Uterus (tissue), 4 donors: ENCODE measurements at places on chromosomes 5 and 9. TPM values are rescaled to one million over a fixed set of nuclear protein-coding genes. Genes with fewer than 3 reads are reported as not detected.

GRCh38 chr5:14270209-14270702 lies 127.1 kb downstream of the TRIO start:
- peaks cover 18% of the 10 kb centered on the region for H3K4me1 ChIP-seq
- no peaks in the 10 kb centered on the region for H3K36me3 ChIP-seq
- peak overlapping the region; percentile 68 for H3K27ac ChIP-seq

GRCh38 chr9:97808972-97809371 lies 44.1 kb upstream of the FOXE1 start:
- no peaks in the 10 kb centered on the region for H3K4me1 ChIP-seq
- no peaks in the 10 kb centered on the region for H3K27me3 ChIP-seq

DNA sequence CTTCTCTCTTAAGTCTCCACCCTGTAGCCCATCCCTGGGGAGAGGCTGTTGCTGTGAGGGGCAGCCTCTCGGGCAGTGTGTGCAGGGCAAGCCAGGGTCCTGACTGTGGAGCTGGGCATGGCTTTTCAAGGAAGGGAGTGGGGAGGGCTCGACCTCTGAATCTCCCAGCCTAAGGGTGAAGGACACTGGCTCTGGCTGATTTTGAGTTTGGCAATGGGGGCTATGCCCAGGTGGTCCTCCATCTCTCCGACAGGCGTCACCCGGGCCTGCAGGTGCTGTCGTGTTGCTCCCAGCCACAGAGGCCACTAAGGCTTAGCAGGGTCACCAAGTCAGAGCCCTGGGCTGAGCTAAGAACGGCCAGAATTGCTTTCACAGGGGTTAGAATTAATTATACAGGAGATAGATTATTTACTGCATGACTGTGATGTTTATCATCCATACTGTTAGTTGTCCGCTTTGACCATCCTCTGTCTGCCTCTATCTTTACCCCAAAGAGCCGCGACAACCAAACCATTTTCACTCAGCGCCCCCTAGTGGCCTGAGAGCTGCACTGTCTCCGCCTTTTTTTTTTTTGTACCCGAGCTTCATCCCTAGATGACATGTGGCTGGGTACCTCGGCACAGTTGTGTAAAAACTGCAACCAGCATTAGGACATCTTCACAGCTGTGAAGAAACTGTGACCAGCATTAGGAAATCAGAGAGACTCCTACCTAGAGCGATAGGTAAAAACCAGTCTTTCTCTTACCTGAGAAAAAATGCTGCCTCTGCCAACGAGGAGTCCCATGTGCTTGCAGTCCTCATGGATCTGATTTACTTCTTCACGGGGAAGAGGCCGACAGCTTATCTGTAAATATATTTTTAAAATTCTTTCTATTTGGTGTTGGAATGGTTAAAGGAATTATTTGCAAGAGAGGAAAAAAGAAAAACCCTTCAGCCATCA lies 44.5 kb downstream of the AGXT2 start:
- H3K36me3 ChIP-seq: no peaks in the 10 kb centered on the region
- H3K27me3 ChIP-seq: no peaks in the 10 kb centered on the region
- H3K4me1 ChIP-seq: no peaks in the 10 kb centered on the region
- no peak overlapping the region for H3K4me3 ChIP-seq
- peak; percentile 41 for DNase-seq
- no peak overlapping the region for H3K27ac ChIP-seq

DNA sequence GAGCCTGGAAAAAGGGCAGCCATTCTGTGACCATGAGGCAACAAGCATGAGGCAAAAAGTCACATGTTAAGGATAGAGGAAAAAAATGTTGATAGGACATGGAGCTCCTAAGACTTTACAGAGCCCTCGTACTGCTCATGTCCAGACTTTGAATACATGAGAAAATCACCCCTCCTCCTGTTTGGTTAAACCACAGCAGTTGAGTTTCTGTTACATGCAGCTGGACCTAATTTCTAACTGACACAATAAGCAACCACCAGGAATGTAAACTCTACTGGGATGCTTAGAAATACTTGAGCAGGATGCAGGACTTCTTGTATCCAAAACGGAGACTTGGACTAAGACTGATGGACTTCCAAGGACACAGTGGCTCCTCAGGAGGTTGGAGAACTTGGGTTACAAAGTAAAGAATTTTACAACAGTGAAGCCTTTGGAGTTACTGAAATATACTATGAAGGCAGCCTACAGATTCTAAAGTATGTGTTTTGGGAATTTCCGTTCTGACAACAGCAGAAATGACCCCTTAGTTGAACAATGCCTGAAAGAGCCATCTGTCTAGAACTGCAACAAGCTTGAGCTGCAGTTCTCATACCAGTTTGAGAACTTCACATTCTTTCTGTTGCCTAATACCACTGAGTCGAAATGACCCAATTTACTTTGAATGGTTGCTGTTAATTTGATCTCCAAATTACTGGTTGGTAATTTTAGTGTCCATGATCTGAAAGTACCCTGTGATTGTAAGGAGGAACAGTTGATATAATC lies 268.9 kb downstream of the PIK3R1 start:
- no peak for DNase-seq
- H3K36me3 ChIP-seq: no peaks in the 10 kb centered on the region
- no peaks in the 10 kb centered on the region for H3K4me1 ChIP-seq
- H3K27ac ChIP-seq: no peak overlapping the region
- no peaks in the 10 kb centered on the region for H3K27me3 ChIP-seq
- no peak overlapping the region for H3K4me3 ChIP-seq

DNA sequence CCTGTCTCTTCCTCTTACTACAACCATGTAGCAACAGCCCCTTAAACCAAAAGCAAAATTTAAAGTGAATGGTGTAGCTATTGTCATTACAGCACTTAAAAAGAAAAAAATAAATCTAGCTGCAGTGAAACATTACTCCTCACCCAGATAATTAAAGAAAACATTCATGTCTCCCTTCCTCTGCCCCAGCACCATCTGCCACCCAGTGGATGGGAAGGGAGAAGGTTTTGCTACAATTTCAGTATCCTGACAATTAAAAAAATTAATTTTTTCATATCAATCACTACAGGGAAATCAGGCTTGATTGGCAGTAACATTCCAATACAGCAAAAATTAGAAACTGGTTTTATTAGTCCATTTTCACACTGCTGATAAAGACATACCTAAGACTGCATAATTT lies 147.4 kb upstream of the PUM3 start:
- H3K36me3 ChIP-seq: no peaks in the 10 kb centered on the region
- no peaks in the 10 kb centered on the region for H3K27me3 ChIP-seq
- H3K4me3 ChIP-seq: no peak overlapping the region
- no peak overlapping the region for H3K27ac ChIP-seq
- no peaks in the 10 kb centered on the region for H3K4me1 ChIP-seq

- no peaks in the 10 kb centered on the region for H3K27me3 ChIP-seq
- no peak for DNase-seq
These were observed 140.1 kb downstream of the TMEM38B start for GRCh38 chr9:105834404-105834803.

- H3K27me3 ChIP-seq: no peaks in the 10 kb centered on the region
- DNase-seq: no peak
- H3K4me1 ChIP-seq: no peaks in the 10 kb centered on the region
- no peak overlapping the region for H3K4me3 ChIP-seq
- no peak overlapping the region for H3K27ac ChIP-seq
- H3K36me3 ChIP-seq: no peaks in the 10 kb centered on the region
These were observed 82.9 kb upstream of the SNX2 start for GRCh38 chr5:122691931-122692330.

DNA sequence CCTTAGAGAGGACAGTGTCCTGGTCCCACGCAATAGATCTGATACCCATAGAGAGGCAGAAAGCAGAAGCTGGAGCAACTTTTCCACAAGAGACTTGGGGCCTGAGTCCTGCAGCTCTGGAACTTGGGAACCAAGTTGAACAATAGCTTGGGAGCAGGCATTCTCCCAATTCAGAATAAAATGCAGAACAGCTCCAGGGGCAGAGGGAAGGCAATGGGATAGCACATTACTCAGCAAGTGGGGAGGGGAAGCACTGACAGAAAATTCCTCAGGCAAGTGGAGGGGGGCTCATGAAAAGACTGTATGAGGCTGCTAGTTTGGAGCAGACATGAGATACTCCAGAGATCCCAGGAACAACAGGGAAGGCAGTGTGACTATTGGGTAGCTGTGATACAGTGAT lies 513.6 kb downstream of the HINT1 start:
- H3K27ac ChIP-seq: no peak overlapping the region
- no peaks in the 10 kb centered on the region for H3K4me1 ChIP-seq
- no peaks in the 10 kb centered on the region for H3K27me3 ChIP-seq
- H3K36me3 ChIP-seq: no peaks in the 10 kb centered on the region

DNA sequence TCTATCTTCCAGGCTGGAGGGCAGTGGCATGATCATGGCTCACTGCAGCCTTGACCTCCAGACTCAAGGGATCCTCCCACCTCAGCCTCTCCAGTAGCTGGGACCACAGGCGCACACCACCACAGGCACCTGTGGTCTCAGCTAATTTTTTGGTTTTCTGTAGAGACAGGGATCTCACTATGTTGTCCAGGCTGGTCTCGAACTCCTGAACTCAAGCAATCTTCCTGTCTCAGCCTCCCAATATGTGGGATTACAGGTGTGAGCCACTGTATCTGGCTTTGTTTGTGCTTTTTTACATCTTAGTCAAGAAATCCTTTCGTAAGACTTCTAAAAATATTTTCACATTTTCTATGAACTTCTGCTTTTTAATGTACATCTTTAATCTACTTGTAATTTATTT lies 116.9 kb downstream of the DENND1A start:
- H3K4me3 ChIP-seq: no peak overlapping the region
- H3K27ac ChIP-seq: no peak overlapping the region
- H3K4me1 ChIP-seq: no peaks in the 10 kb centered on the region
- no peak for DNase-seq
- H3K27me3 ChIP-seq: no peaks in the 10 kb centered on the region

- no peak overlapping the region for H3K4me3 ChIP-seq
- H3K4me1 ChIP-seq: no peaks in the 10 kb centered on the region
- H3K36me3 ChIP-seq: no peaks in the 10 kb centered on the region
- H3K27me3 ChIP-seq: no peaks in the 10 kb centered on the region
- no peak overlapping the region for H3K27ac ChIP-seq
These were observed 193.9 kb downstream of the ADCY2 start for GRCh38 chr5:7589800-7590199.

GRCh38 chr9:93172666-93173364 lies 11.1 kb upstream of the WNK2 start:
- no peak for DNase-seq
- no peak overlapping the region for H3K27ac ChIP-seq
- no peaks in the 10 kb centered on the region for H3K36me3 ChIP-seq
- no peaks in the 10 kb centered on the region for H3K27me3 ChIP-seq
- no peaks in the 10 kb centered on the region for H3K4me1 ChIP-seq

DNA sequence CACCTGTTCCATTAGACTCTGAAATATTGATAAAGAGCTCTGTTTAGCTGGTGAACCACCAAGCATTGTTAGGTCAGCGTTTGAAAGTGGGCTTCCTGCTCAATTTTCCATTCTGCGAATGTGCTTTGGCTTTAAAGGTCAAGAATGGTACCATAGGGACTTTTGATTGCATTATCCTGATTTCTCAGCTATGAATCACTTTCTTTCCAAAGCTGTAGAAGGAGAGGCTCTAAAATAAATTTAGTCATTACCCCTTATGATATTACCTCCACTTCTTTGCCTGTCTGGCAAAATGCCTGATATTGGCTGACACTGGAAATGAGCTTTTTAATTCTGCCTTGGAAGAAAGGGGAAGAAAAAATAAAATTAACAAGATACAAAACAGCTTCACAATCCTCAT lies 237.2 kb upstream of the CTNND2 start:
- no peaks in the 10 kb centered on the region for H3K36me3 ChIP-seq
- H3K4me3 ChIP-seq: no peak overlapping the region
- DNase-seq: no peak

- H3K36me3 ChIP-seq: no peaks in the 10 kb centered on the region
- H3K27ac ChIP-seq: no peak overlapping the region
- no peaks in the 10 kb centered on the region for H3K27me3 ChIP-seq
- DNase-seq: no peak
- H3K4me3 ChIP-seq: no peak overlapping the region
- no peaks in the 10 kb centered on the region for H3K4me1 ChIP-seq
These were observed 61.4 kb upstream of the ALDH1B1 start for GRCh38 chr9:38331141-38331540.

DNA sequence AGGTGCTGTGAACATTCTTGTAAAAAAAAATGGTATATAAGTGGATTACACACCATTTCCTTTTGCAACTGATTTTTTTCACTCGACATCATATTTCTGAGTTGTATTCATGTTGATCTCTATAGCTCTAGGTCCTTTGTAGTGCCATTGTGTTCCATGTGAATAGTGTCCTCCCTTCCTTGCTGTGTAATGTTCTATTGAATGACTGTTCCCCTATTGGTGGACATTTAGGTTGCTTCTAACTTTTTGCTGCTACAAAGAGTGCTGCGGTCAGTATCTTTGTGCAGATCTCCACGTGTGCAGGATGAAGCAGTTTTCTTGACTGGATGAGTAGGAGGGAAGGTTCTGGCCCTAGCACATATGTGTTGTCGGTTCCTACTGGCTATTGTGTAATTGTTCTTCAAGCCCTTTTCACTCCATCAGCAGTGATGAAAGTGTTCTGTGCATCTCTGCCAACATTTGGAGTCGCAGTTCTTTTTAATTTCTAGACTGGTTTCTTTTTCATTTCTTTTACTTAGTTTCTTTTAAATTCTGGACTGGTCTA lies 20.2 kb downstream of the DAB2IP start:
- no peaks in the 10 kb centered on the region for H3K27me3 ChIP-seq
- no peak overlapping the region for H3K4me3 ChIP-seq
- no peaks in the 10 kb centered on the region for H3K36me3 ChIP-seq

DNA sequence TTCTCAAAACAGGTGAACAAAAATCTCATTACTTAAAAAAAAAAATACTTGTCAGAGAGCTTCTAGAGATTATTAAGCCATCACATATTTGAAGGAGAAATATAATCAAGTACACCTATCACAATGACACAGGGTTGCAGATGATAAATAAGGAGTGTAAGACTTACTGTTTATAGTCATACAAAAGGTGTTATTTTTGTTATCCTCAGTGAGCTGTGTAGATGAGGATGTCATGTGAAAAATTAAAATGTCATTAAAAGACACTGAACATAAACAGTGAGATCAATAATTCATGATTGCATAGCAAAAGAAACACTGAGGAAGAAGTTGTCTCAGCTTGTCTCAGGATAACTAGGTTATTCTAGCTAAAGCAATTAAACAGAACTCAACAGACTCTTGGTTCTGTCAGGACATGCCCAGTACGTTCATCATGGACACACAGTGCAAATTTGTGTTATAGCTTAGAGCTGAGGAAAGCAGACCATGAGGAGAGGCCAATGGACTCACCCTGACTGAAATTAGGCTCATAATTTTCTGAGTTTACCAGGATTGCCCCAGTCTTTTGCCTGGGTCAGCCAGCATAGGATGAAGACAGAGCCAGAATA lies 1162.6 kb upstream of the C9orf72 start:
- H3K4me3 ChIP-seq: no peak overlapping the region
- no peak for DNase-seq
- no peaks in the 10 kb centered on the region for H3K36me3 ChIP-seq
- H3K27ac ChIP-seq: no peak overlapping the region
- H3K4me1 ChIP-seq: no peaks in the 10 kb centered on the region

- no peaks in the 10 kb centered on the region for H3K36me3 ChIP-seq
- H3K27ac ChIP-seq: no peak overlapping the region
- no peaks in the 10 kb centered on the region for H3K27me3 ChIP-seq
These were observed 21.1 kb downstream of the PITX1 start for GRCh38 chr5:135012951-135013391.

IRX1 gene
- total RNA-seq: not detected

ARID3C gene
- 0.35 TPM for total RNA-seq

ELL2 gene
- total RNA-seq: 8.6 TPM

KIF27 gene
- 23.3 TPM for total RNA-seq

HRH2 gene
- 4.4 TPM for total RNA-seq

PKD2L2 gene
- total RNA-seq: not detected

CSF1R gene
- total RNA-seq: 32.9 TPM
